T-helper 2 cell treated with Interferon-gamma antibody and Interleukin-4, amounts not matched to agents 100 ng/mL and 5 ng/mL, for 36 hours (primary cell): ENCODE measurements at places on chromosomes 16 and 17. TPM values are rescaled to one million over a fixed set of nuclear protein-coding genes. Genes with fewer than 3 reads are reported as not detected.

The TPSD1 gene
- total RNA-seq, result not detected in 2 replicates

The MFSD6L gene
- total RNA-seq, result 0.86 and 0.95 TPM in 2 replicates

The KRTAP9-2 gene
- not detected in 2 replicates for total RNA-seq

The OR3A2 gene
- 0.39 and 1.2 TPM in 2 replicates for total RNA-seq

The CCL7 gene
- not detected in 2 replicates for total RNA-seq

The CHST5 gene
- total RNA-seq, result not detected in 2 replicates

The COG7 gene
- total RNA-seq, result 19.3 and 20.0 TPM in 2 replicates

The NPIPB8 gene
- 0.98 and 1.6 TPM in 2 replicates for total RNA-seq

The CDC6 gene
- 105 and 106 TPM in 2 replicates for total RNA-seq

The PPP1R27 gene
- total RNA-seq, result not detected in 2 replicates

The CCNF gene
- total RNA-seq, result 63.2 and 64.7 TPM in 2 replicates

The HAP1 gene
- total RNA-seq, result 0.36 TPM in 2 replicates

The KCNH6 gene
- not detected in 2 replicates for total RNA-seq

The TMED6 gene
- 1.8 and 2.0 TPM in 2 replicates for total RNA-seq

The TM4SF5 gene
- not detected in 2 replicates for total RNA-seq

The CCT6B gene
- total RNA-seq, result 0.86 and 1.9 TPM in 2 replicates

The NECAB2 gene
- total RNA-seq, result not detected in 2 replicates

The ACACA gene
- 59.1 and 62.5 TPM in 2 replicates for total RNA-seq

The ZNF19 gene
- 1.8 and 2.8 TPM in 2 replicates for total RNA-seq

The PMP22 gene
- total RNA-seq, result 0.16 TPM in 1 of 2 replicates, not detected in the other

The FBXO39 gene
- 1.6 TPM in 2 replicates for total RNA-seq

The ITGA2B gene
- total RNA-seq, result 0.39 and 1.2 TPM in 2 replicates

The RFWD3 gene
- total RNA-seq, result 93.9 and 96.9 TPM in 2 replicates

The DPEP3 gene
- 0.14 TPM in 1 of 2 replicates, not detected in the other for total RNA-seq

The MPP3 gene
- not detected in 2 replicates for total RNA-seq

The MYH11 gene
- not detected in 2 replicates for total RNA-seq

The RAMP2 gene
- not detected in 2 replicates for total RNA-seq
